ENCODE measurements at places on chromosomes 3 and 15.

GRCh38 chr3:47161983-47162696 is 1.8 kb downstream of the SETD2 start:
- no peak for DNase-seq

DNA sequence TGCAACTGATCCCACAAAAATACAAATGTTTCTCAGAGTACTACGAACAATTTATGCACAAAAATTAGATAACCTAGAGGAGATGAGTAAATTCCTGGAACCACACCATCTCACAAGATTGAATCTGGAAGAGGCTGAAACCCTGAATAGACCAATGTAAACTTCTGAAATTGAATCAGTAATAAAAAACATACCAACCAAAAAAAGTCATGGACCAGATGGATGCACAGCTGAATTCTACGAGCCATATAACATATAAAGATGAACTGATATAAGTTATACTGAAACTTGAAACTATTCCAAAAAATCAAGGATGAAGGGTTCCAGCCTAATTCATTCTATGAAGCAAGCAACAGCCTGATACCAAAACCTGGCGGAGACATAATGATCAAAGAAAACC is 336.3 kb downstream of the PYDC2 start:
- DNase-seq = no peak

DNA sequence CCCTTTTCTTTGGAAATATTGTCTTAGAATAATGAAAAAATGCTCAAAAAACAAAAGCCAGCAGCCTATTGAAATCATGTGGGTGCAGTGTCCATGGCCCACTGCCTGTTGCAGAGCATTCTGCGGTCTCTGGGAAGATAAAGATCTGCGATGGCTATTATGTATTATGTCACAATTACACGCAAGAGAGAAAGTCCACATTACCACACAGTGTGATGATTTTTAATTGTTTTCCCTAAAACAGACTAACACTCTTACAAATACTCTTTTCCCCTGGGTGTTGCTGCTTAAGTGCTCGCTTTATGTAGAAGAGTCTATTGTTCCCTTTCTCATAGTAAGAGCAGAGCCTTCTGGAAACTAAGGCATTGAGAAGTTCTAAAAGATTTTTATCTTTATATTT is 32.2 kb downstream of the SSR3 start:
- no peak for DNase-seq

GRCh38 chr3:49610666-49611280 is 56.5 kb downstream of the BSN start:
- no peak for DNase-seq

GRCh38 chr3:23576379-23576959 is 229.3 kb upstream of the UBE2E1 start:
- no peak for DNase-seq

DNA sequence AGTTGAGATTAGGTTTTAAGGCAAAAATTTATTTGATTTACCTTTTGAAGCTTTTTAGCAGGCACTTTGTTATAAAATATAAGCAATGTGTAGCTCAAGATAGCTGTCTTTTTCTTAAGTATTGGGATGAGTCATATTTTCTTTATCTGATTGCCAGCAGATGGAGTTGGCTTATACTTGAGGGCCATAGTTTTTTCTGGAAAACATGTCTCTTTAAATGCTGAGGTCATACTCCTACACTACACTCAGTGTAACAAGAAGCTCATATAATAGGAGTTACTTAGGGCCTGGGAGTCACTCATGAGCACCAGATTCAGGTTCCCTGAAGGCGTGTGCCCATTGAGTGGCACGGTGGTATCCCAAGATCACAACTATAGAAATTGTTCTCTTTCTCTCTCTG is 579.8 kb downstream of the EDEM1 start:
- no peak for DNase-seq

GRCh38 chr3:30657914-30658313 is 51.5 kb downstream of the TGFBR2 start:
- DNase-seq = no peak

GRCh38 chr3:74267588-74268184 is 346.8 kb downstream of the CNTN3 start:
- no peak for DNase-seq

DNA sequence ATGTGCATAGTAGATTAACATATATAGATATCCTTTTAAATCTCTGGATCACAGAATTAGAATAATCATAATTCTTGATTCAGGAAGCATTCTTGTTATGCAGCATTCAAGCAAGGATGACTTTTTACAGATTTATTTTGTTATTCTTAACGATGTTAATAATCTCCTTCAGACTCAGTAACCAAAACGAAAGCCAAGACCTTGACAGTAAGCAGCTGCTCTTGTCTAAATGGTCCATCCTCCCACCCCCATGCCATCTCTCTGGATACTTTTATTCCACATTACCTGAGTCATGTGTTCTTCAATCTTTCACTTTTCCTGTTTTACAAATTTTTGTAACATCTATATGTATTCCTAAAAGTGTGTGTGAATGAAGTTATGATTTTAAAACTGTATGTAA is 33.3 kb upstream of the GPR171 start:
- DNase-seq = no peak

- no peak for DNase-seq
Observed at GRCh38 chr3:1404270-1404962, 311.6 kb downstream of the CNTN6 start.

- DNase-seq = no peak
Observed at GRCh38 chr3:69695933-69696332, 43.3 kb upstream of the MITF start.

DNA sequence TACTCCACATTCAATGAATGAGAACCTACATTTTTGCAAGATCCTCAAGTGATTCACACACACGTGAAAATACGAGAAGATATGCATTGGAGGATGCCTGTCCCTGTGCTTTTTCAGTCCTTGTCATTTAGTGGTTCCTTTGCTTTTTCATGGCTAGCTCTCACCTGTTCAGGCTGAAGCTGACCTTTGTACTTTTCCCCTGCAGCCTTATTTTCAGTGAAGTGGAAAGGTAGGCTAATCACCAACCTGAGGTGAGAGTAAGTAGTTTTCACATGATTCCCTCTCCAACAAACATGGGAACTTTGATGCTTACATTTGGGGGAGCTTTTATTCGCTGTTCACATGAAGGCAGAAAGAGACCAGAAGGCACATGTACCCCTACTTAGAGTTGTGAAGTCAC is 8.3 kb downstream of the ITPR1 start:
- DNase-seq = no peak

DNA sequence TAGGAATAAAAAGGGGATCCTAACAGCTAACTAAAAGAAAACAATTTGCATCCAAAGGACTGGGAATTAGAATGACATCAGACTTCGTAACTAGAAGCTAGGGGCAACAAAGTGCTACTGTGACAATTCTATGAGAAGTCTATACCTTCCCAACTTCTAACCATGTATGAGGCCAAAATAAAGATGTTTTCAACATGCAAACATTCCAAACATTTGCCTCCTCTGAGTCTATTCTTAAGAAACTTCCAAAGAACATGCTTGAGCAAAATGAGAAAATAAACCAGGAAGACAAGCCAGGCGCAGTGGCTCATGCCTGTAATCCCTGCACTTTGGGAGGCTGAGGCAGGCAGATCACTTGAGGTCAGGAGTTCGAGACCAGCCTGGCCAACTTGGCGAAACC is 13.1 kb upstream of the RNF7 start:
- DNase-seq = no peak

DNA sequence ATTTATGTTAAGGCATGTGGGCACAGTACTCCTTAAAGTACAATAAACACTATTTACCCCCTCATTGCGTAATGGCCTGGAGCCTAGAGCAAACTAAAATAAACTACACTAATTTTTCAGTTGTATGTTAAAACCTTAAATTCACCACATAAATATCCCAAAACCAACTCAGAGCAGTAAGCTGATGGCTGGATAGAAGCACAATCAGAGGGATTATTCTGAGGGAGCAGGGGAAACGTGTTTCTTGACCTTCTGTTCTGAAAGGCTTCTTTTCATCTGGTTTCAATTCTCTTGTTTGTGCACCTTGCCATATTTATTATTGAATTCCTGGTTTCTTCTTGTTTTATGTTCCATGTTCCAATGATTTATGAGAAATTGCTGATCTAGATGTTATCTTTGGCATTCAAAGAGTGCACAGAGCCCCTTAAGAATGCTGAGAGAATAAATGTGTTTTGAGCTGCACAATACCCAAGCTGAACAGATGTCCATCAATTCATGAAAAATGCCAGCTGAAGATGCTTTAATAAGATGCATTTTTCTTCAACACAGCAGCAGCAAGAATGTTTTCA is 29.6 kb downstream of the RPL22L1 start:
- DNase-seq = peak; percentile 20

DNA sequence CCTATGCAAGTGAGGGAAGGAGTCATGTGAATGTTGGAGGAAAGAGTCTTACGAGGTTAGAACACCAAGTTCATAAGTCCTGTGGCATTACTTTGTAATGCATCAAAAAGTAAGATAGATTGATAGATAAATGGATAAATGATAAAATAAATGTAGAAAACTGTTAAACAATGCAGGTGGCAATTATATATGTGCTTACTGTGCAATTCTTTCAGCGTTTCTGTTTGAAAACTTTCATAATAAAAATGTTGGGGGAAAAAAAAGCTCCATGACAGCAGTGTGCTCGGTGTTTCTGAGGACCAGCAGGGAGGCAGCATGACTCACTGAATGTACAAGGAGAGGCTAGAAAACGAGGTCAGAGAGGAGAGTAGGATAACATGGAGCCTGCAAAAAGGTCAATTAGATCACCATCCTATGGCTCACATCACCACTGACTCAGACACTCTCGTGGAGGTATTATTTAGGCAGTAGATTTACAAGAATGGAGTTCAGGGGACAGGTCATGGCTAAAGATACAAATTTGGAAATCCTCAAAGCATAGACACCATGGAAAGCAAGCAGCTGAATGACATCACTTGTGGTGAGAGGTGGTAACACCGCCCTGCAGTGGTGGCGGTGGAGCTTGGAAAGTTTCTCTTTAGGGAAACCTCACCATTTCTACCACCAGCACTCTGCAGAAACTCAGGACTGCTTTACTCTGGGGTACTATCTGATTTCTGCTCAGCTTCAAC is 219.8 kb downstream of the CTNNB1 start:
- no peak for DNase-seq

DNA sequence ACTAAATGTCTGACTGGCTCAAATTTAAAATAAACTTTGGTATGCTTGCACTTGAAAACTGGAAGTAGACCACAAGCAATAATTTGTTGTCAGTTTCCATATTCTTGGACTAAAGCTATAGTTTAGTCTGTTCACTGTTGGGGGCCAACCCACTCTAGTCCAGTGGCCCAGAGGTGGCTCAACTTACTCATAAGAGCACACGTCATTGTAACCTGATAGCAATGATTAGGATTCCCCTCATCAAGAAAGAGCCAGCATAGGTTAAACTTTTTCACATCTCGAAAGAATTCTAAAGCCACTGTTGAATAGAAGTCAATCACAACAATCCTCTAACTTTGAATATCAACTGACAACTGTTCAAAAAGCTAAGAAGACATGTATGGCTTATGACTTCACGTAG is 147.0 kb downstream of the MEIS2 start:
- no peak for DNase-seq
